ENCODE measurements at places on chromosomes 11 and 22.

DNA sequence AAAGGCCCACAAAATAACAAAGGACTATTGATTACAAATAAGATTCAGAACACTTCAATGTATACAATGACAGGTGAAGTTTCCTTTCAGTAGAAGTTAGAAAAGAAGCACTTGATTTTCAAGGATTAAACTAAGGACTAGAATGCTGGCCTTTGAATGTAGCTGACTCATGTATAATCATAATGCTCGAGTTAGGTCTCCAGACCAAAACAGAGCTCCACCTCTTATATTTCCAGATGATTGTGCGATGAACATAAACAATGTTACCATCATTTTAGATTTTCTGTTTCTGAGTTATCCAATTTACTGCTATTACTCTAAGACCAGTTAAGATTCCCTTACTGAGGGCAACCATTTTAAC lies 40.4 kb upstream of the RAPSN start:
- peak; percentile 38 for DNase-seq

DNA sequence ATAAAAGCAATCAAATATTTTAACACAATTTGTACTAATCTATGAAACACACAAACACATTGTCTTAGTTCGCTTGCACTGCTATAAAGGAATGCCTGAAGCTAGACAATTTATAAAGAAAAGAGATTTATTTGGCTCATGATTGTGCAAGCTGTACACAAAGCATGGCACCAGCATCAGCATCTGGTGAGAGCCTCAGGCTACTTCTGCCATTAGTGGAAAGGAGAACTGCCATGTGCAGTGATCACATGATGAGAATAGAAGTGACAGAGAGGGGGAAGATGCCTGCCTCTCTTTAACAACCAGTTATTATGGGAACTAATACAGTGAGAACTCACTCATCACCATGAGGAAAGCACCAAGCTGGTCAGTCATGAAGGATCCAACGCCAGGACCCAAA lies 105.1 kb downstream of the GUCY1A2 start:
- DNase-seq = no peak

DNA sequence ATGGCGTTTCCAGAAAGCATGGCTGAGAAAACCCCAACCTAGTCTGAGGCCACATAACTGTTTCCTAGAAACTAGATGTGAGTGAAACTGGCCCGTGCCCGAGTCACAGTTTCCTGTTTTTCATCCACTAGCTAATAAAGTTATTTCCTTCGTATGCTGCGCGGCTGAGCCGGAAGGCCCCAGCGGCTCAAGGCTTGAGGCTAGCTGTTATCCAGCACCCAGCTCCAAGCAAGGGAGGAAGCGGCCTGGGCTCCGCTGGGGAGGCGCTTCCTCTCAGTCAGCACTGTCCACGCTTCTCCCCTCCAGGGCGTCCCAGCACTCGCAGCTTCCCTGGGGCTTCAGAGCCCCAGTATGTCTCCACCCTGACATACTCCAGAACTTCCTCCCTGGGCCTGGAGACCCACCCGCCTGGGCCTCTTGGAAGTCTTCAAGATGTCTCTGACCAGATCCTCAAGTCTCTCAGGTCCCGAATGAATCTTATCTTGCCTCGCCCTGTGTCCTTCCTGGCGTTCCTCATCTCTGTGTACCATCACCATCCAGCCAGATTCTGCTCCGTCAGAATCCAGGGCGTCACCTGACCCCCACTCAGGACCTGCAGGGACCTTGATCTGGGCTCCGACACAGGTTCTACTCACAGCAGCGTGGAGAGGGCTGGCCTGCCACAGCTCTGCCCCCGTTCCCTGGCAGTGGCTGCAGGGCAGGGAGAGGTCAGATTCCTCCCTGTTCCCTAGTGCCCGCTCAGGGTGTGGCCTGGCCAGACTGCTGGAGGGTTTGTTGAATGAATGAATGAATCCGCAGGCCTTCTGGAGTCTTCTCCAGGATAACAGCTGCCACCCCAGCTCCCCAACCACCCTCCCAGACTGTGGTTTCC lies 81.9 kb downstream of the LRRC32 start:
- DNase-seq = peak; percentile 73

DNA sequence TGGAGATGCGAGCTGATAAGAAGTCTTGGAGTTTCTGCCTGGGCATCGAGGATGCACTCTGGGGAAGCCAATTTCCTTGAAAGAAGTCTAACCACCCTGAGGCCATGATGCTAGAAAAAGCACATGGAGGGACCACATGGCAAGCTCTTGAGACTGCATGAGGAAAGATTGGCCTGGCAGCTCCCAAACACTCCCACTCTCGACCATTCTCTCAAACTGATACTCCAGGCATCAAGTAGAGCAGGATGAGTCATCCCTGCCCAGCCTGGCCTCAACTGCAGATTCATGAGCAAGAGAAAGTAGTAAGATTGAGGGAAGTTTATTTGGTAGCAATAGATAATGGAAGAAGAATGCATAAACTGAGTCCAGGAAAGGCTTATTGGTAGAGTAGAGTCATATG lies 194.3 kb downstream of the KIF18A start:
- DNase-seq = peak; percentile 42

- DNase-seq = no peak
These were observed 37.5 kb downstream of the ZC3H12C start for GRCh38 chr11:110130642-110131238.

Data from fibroblast of villous mesenchyme (primary cell).